GM04503 (cell line): ENCODE measurements at places on chromosomes 6 and 20.

DNA sequence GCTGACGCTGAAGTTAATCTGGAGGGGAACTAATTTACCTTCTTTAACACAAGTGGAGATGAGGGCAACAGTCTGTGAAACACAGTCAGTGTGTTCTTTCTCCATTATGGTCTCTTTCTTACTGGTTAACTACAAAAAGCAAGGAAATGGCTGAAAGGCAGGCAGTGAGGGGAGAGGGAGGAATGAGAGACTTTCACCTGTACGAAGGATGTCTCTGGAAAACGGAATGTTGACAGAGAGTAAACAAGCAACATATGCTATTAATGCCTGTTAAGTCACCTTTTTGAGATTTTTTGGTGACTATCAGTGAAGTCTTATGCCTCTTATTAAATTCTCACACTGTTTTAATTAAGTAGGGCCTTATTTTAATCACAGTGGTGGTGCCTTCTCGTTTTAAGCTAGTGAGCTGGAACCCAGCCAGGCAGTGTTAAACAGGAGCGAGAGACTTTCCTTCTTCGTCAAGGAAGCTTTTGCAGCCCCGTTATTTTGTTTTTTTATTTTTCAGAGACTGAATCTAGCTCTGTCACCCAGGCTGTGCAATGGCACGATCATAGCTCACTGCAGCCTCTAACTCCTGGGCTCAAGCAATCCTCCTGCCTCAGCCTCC, 165.6 kb downstream of the ATXN1 start:
- no peak for DNase-seq

DNA sequence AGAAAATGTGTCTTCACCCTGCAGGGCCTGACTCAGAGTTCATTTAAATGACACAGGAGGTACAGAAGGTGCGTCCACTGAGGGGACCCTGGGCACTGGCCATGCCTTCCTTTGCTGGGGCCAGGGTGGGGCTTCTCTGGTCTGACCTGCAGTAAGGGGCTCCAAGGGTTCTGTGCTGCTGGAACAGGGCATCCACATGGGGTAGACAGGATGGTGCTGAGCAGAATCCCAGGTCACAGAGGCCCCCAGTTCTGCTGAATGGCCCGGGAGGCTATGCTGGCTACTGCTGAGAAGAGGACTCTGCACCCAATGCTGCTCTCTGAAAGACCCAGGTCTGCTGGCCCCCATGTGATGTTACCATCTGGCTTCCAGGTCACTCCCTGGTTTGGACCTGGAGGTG, 150.4 kb upstream of the GGTLC1 start:
- no peak for DNase-seq

- no peak for DNase-seq
Measured at GRCh38 chr6:82337688-82338257, 25.8 kb upstream of the TPBG start.

DNA sequence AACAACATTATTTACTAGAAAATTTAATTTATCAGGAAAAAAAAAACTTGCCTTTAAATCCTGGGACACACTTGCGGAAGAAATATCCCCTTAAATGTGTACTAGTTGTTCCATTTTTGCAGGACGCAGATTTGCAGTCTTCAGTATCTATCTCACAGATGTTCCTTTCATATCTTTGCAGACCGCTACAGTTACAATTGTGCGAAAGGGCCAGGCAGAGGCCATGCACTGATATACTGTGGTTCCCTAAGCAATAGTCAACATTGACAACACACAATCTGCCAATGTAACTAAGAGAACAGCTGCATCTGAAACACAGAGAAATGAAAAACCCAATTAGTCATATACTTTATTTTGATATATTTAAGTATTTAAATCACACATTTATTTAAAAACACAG, 411.2 kb downstream of the EYS start:
- DNase-seq = no peak

DNA sequence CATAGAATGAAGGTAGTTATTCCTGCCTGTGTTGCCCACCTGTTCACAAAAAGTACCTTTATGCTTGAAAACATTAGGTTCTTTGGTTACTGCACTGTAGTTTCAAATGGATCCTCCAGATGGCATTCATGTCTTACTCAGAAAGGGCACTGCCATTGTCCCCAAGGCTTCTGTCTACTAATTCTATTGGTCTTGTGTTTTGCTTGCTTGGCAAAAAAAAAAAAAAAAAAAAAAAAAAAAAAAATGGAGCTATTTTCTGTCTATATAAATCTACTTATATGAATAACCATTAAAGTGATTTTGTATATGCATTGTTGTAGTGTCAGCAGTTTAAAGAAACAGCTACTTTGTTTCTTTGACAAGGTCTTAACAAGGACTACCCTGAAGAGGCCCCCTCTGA, 12.7 kb upstream of the EFHC1 start:
- no peak for DNase-seq

DNA sequence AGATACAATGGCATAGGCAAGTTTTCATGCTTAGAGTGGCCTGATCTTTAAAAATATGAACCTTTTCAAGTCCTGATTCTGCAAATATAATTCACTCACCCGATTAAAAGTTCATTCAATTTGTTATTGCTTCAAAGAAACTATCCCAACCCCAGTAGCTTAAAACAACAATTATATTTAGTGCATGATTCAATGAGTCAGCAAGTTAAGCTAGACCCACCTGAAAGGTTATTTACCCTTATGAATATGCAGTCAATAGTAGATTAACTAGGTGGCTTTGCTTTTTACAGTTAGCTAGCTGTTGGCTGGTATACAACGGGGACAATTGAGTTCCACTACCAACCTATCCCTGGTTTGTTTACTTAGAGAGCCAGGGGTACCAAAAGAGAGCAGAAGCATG, 95.6 kb upstream of the ANKEF1 start:
- no peak for DNase-seq

GRCh38 chr20:25402583-25402982, 4.9 kb upstream of the GINS1 start:
- no peak for DNase-seq

DNA sequence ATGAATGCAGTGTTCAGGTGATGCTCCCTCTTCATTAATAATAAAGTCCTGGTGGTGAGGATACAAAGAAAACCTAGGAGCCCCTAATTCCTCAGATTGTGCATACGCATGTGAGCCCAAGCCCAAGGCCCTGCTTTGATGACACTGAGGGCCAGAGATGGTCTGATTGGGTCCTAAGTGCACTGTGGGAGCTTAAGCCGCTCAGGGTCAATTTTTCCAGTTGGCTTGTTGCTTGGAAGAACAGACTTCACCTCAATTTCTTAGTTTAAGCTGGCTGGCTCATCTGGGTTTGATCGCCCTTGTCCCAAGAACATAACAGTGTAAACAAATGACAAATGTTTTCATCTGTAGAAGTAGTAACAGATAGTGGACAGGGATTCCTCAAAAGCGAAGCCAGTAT, 41.4 kb downstream of the INSM1 start:
- no peak for DNase-seq

- DNase-seq = no peak
Measured at GRCh38 chr20:39036851-39037250, 74.7 kb downstream of the DHX35 start.
